ENCODE measurements at places on chromosomes 3 and 15. TPM values are rescaled to one million over a fixed set of nuclear protein-coding genes. Genes with fewer than 3 reads are reported as not detected.
A peak's percentile ranks its signal among the peaks of the same experiment; 100 is the strongest.

The MITF gene
- 43.8 TPM for total RNA-seq

DNA sequence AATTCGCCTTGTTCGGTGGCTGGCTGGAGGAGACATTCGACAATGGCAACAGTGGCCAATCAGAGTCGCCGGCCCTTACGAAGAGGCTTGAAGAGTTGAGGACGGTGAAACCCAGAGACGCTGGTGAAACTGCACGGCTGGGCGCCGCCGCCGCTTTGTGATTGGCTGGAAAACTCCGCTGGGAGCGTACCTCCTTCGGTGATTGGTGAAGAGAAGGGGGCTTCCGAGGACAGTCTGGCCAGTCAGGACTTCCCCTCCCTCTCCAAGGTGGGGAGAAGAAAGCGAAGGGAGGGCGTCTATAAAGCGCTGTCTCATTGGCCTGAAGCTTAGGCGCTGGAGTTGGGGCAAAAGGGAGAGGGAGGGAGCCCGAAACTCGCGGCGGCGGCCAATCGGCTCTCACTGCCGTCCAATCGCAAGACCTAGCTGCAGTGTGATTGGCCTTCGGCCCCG is 554 bp upstream of the GSK3B start:
- peak; percentile 98 for DNase-seq

The PPP1R14D gene
- total RNA-seq: not detected

The CHRFAM7A gene
- 3.5 TPM for total RNA-seq

The SH2D7 gene
- total RNA-seq: not detected

DNA sequence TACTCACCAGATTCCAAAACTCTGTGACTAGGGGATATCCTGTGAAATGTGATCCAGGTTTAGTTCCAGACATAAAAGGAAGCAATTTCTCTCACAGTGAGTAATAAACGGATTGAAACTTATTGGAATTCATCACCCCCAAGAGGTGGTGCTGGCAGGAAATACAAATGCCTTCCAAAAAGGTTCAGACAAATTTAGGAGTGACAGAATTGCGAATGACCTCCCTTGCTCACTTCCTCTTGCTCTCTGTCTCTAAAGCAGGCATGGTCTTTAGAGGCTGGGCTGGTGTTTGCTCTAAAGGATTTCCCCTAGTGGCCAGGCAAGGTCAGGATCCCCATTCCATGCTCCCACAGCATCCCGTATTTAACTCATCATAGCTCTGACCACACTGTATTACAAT is 449.4 kb upstream of the PPP2R3A start:
- no peak for DNase-seq

DNA sequence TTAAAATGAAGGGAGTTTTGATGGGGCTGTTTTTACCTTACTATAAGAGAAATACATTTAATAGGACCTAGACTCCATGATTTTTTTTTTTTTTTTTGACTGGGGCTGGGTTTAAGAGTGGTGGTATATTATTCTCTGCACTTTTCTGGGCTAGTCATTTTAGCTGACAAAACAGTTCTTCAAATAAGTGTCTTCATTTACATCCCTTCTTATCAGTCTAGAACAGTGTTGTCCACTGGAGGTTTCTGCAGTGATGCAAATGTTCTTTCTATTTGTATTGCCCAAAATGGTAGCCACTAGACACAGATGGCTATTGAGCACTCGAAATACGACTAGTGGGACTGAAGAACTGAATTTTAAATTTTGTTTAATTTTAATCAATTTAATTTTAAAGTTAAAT is 37.2 kb downstream of the KLHL18 start:
- DNase-seq: no peak

The LRRC49 gene
- 4.0 TPM for total RNA-seq

- no peak for DNase-seq
Measured at GRCh38 chr3:62020706-62021105, 352.6 kb downstream of the FEZF2 start.

- DNase-seq: no peak
Measured at GRCh38 chr15:41333026-41333562, 413 bp downstream of the NUSAP1 start.

DNA sequence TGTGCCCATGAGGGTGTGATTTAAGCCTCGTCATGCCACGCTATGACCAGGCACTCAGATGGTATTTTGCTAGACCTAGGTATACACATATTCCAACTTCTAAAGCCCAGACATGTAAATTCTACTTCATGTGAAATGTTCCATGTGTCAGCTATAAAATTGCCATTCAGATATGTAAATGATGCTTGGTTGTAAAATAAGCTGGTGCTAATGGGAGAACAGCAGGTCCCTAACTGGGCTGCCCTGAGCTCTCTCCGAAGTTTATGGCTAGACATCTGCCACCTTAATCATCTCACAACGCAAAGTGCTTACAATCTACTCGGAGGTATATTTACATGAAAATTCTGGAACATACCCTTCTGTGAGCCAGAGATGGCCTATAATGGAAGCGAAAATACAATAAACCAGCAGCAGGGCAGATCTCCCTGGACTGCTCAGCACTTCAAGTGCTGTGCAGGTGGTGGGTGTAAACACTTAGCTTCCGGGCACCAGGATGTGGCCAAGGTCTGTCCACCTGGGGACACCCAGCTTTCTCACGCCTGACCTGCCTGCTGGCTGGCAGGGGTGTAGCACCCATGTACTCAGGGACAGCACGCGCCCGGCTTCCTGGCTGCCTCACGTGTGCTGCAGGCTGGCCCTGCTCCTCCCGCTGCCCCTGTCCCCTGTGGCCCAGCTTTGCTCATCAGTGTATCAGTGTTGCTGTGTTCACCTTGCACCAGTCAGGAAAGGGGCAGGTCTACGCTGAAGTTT is 82.0 kb downstream of the CHDH start:
- no peak for DNase-seq

GRCh38 chr3:99570061-99570460 is 68.3 kb upstream of the COL8A1 start:
- DNase-seq: no peak

The GOLGA8H gene
- 0.45 TPM for total RNA-seq

Data from mesenteric fat pad (tissue), 1 donor.